Hepatic stellate cell (primary cell): ENCODE measurements at places on chromosomes 7 and 10.
A peak's percentile ranks its signal among the peaks of the same experiment; 100 is the strongest.

DNA sequence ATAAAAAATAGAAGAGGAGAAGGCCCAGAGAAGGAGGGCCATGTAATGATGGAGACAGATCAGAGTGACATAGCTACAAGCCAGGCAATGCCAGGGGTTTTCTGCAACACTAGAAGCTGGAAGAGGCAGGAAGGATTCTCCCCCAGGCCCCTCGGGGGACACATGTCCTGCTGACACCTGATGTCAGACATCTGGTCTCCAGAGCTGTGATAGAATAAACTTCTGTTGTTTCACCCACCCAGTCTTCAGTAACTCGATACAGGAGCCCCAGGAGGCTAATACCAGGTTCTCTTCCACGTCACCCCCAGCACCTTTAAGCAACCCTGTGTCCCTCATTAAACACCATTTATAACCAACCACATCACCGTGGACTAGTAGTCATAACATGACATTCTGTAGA lies 94.9 kb downstream of the TMEM130 start:
- DNase-seq, result no peak

GRCh38 chr10:34830217-34830822 lies 15.2 kb upstream of the PARD3 start:
- DNase-seq, result no peak

GRCh38 chr10:96618653-96619052 lies 31.8 kb upstream of the TM9SF3 start:
- DNase-seq, result no peak

DNA sequence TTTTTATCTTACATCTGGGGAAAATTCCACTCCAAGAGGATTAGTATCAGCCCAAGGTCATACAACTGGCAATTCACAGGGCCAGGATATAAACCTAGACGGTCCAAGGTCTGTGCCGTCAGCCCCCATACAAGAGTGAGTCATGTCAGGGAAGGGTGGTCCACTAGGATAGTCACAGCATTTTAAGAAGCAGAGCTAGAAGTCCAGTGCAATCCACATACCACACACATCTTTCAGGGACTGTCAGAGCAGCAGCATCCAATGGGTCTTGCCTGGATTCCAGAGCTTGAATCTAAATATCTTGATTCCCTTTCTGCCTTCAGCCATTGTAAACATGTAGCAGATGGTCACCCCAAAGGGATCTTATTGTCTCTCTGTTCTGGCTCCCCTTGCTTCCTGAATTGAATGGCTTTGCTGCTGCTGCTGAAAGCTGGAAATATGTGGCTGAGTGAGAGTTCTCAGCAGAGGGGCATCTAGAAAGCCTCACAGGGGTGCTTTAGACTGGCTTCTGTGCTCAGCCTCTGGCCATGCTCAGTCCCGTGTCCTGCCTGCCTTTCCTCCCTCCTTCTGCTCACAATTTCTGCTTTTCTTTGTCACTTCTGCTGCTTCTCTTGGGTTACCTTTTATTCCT lies 9.9 kb upstream of the OR6V1 start:
- DNase-seq, result no peak

- no peak for DNase-seq
These were observed 1.1 kb upstream of the ING3 start for GRCh38 chr7:120949393-120949911.

- peak; percentile 31 for DNase-seq
These were observed 660 bp downstream of the ANKRD16 start for GRCh38 chr10:5888843-5889623.

GRCh38 chr7:129553899-129554461 lies 51.6 kb downstream of the SMKR1 start:
- DNase-seq, result peak; percentile 18

DNA sequence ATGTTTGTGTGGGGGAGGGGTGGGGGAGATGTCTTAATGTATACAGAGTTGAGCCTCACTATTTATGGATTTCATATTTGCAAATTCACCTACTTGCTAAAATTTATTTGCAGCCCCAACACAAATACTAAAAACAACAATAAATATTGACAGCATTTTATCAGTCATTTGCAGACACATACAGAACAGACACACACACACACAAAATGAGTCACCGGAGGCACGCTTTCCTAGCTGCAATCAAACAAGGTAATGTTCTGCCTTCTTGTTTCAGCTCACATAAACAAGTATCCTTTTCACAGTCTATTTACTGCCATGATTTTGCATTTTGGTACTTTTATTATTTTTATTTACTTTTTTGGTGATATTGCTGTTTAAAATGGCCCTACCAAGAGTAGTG lies 88.5 kb downstream of the IPMK start:
- DNase-seq, result no peak

- no peak for DNase-seq
These were observed 15.4 kb upstream of the GRB10 start for GRCh38 chr7:50798126-50798525.
